ENCODE measurements at places on chromosomes 1 and 21. TPM values are rescaled to one million over a fixed set of nuclear protein-coding genes. Genes with fewer than 3 reads are reported as not detected.

The ANGPTL7 gene
- total RNA-seq = not detected

The CASZ1 gene
- total RNA-seq = 4.2 TPM

The SPRR2G gene
- not detected for total RNA-seq

The CLCA4 gene
- not detected for total RNA-seq

The CFHR2 gene
- total RNA-seq = 674 TPM

DNA sequence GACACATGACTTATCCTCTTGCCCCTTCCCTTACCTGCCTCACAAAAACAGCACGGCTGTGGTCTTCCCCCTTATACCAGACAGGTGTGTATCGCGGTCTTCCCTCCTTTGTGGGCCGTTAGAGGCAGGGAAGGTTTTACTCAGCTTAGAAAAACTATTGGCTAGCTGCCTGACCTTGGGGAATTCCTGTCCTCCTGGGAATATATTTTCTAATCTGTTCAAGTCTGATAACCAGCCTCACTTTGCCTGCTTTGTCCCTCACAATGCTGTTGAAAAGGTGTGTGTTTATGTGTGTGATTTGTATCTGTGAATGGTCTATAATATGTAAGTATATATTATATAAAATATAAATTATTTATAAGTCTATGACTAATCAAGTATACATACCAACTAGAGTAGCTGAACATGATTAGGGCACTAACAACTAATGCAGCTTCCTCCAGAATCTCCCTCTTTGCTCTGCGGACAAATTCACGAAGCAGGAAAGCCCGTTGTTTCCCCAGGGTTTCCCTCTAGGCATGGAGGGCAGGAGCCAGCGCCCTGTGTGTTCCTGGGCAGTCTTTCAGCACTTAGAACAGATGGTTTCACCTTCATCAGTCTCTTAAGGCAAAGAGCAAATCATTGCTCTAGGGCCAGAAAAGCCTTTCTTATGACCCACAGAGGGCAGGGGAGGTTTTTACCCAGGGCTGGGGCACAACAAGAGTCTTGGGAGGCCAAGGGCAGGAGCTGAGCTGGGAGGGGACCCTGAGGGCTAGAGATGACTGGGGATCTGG lies 25.6 kb downstream of the SLC26A9 start:
- DNase-seq = no peak

- DNase-seq = no peak
Measured at GRCh38 chr1:67332653-67333529, 25.2 kb downstream of the IL12RB2 start.
